ENCODE measurements at places on chromosomes 4 and X. TPM values are rescaled to one million over a fixed set of nuclear protein-coding genes. Genes with fewer than 3 reads are reported as not detected.
A peak's percentile ranks its signal among the peaks of the same experiment; 100 is the strongest.

DNA sequence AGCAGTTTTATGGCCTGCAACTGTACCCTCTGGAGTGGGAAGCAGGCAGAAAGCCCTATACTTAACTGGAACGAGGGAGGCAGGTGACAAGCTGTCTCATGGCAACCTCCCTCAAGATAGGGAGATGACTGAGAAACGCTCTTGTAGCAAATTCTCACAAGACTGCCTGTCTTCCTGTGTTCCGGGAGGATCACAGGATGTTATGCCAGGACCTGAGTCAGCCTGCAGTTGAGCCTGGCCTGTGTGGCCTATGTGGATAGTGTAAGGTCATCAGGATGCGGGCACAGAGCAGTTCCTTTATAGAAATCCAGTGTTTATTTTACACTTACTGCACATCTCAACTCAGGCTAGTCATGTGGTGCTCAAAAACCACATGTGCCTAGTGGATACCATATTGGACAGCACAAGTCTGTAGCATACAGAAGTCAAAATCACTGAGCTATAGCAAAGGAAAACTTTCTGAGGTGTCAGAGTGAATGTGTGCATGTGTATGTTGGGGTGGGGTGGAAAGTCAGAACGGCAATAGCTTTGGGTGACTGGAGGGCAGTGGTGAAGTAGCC lies 25.2 kb downstream of the TAF7L start:
- no peak for ATAC-seq

- ATAC-seq: peak; percentile 76
Measured at GRCh38 chrX:24839331-24839730, 145.6 kb downstream of the POLA1 start.

- no peak for ATAC-seq
Measured at GRCh38 chr4:122788935-122789334, 37.7 kb upstream of the FGF2 start.

GRCh38 chr4:61770456-61770855 lies 570.3 kb downstream of the ADGRL3 start:
- ATAC-seq: no peak

DNA sequence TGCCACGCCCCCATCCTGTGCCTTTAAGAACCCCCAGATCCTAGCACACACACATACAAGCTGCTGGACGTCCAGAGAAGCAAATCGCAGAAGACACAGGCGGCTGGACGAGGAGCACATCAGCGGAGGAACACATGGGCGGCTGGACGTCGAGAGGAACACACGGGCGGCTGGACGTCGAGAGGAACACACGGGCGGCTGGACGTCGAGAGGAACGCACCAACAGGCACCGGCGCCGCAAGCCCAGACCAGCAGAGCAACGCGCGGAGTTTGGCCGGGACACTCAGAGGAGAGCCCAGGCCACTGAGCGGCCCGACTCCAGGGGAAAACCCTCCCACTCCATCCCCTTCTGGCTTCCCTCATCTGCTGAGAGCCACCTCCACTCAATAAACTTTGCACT lies 17.2 kb downstream of the ZCCHC13 start:
- ATAC-seq: no peak

GRCh38 chrX:3545901-3546300 lies 167.5 kb downstream of the PRKX start:
- no peak for ATAC-seq

DNA sequence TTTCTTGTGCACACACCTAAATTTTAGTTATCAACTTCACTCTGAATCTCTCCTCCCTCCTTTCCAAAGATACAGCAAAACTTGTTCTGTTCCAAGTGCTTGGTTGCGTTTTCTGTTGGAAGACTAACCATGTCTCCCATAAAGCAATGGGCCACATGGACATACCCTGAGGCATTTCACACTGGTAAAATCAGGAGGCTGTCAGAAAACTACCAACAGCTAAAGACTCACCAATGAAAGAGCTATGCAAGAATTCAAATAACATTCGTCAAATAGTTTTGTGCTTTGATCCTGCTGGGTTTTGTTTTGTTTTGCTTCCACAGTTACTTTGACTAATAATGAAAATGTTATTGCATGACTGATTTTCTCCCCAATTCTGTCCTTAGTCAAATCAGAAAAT lies 46.0 kb downstream of the PHEX start:
- no peak for ATAC-seq

GRCh38 chr4:185846505-185847150 lies 34.6 kb upstream of the SORBS2 start:
- ATAC-seq: no peak

DNA sequence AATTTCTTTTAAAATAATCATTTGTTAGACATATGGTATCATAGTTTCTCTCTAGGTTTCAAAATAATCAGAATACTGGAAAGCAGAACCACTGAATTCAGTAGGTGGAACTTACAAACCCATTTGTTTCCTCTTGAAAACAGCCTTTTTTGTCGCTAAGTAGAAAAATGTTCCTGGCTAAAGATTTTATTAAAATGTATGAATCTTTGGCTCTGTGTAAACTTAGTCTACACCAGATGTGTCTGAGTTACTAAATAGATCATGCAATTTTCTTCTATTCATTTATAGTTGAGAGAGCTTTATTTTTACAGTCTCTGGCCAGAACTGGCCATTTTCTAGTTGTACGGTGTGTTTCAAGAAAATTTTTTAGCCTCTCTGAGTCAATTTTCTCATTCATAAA lies 1.0 kb downstream of the CYSLTR1 start:
- no peak for ATAC-seq

GRCh38 chr4:146495269-146495668 lies 26.5 kb downstream of the SLC10A7 start:
- ATAC-seq: no peak

GRCh38 chr4:85953651-85954018 lies 406.2 kb downstream of the MAPK10 start:
- ATAC-seq: peak; percentile 72

DNA sequence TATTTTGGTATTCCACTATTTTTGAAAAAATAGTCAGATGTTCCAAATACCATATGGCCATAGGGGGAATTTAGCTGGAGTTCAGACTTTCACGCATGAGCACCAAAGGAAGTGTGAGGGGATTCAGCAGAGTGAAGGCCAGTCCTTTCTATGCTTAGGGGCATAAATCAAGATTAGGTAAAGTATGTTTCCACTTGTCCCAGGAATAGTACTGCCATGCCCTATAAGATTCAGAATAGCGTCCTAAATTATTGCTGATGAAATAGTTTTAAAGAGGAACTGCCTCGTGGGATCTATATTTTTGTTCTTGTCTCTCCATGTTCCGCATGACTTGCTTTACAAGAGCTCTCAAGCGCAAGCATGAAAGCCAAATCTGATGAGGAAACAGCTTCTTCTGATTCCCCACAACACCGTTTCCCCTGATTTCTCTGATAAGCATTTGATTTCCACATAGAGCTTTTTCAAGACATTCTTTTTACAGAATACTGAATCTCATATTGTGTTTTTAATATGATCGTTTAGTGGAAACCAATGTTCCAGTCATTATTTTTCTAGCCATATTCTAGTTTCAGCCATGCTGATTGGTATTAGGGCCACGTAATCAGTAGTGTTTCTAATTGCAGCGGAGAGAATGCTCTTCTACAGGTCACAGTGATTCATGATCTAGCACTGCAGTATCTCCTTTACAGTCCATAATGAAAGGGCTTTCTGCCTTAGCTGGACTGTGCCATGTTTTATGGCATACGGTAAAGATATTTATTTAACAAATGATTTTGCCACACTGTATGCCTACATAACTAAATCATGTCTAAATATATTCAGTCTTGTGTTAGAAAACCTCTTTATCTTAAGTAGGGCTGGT lies 492.3 kb downstream of the CENPC start:
- no peak for ATAC-seq

DNA sequence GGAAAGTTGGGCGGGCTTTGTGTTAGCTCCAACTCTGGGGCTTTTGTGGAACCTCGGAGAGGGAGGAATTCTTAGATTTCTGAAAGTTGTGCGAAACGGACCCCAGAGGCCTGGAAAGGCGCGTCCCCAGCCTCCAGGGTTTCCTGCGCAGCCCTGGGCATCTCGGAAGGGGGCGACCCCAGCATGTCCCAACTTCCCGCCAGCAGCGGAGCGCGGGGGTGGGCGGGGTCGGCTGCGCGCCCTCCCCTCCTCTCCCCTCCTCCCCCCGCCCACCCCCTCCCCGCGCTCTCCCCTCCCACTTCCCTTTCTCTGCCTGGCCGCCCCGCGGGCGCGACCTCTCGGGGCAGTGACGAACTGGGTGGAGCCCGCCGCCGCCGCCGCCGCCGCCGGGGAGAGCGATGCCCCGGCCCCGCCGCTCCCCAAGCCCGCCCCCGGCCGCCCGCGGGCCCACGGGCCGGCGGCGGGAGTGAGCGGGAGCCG lies 16.8 kb downstream of the PTTG2 start:
- peak; percentile 87 for ATAC-seq

GRCh38 chr4:37648084-37648817 lies 37.9 kb downstream of the RELL1 start:
- peak; percentile 83 for ATAC-seq

DNA sequence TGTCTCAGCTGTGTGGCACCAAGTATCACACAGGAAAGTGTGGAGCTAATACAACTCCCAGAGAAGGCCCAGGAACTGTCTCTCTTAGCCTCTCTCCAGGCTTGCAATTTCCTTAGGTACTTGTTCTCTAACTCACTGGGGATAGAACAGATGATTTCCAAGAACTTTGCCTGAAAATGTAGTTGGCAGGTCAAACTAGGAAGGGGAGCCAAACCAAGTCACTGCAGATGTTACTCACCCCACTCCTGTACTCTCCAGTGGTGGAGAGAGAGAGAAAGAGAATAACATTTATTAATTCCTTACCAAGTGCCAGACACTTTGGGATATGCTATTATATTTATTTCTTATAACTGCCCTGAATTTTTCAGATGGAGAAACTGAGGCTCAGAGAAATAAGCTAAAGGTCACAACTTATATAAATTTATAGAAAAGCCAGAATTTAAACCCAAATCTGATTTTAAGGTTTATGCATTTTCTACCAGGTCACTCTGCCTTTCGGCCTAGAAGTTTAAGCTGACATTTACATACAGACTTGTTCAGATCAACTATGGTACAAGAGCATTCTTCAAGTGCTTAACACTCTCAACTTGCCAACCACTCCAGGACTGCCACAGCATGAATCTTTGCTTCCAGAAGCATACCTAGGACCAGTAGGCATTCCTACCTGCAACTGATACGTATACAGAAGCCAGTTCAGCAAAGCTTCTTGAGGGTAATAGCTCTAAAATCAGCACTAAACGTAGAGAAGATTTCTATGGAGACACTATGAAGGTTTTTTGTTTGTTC lies 248.6 kb upstream of the ETNPPL start:
- no peak for ATAC-seq

- ATAC-seq: no peak
Measured at GRCh38 chr4:114907568-114907967, 205.9 kb downstream of the NDST4 start.

DNA sequence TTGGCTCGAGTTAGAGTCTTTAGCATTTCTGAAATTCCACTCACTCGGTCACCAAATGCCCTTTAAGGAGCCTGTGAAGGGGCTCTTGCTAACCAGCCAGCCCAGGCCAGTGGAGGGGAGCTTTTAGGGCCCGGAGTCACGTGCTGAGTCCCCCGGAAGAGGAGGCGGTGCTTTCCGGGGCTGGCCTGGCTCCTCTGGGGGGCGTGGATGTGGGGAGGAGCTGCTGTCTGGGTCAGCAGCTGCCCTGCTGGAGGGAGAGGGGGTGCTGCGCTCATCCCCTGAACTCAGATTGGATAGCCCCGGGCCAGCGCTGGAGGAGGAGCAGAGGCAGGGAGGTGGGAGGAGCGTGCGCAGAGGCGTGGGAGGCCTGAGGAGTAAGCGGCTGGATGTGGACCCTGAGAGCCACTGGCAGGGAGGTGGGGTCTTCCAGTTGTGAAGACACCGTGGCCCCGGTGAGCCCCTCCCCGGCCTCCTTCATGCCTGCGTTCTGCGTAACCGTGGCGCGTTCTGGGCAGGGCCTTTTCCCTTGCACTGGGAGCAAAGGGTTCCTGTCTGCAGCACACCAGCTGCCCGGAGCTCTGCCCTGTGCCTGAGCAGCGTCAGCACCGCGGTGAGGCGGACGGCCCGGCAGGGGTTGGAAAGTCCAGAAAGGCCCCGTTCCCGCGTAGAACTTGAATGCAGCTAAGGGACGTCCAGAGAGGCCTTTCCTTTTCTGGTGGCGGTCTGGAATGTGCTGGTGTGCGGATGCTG lies 19.7 kb downstream of the MAEA start:
- ATAC-seq: peak; percentile 56

DNA sequence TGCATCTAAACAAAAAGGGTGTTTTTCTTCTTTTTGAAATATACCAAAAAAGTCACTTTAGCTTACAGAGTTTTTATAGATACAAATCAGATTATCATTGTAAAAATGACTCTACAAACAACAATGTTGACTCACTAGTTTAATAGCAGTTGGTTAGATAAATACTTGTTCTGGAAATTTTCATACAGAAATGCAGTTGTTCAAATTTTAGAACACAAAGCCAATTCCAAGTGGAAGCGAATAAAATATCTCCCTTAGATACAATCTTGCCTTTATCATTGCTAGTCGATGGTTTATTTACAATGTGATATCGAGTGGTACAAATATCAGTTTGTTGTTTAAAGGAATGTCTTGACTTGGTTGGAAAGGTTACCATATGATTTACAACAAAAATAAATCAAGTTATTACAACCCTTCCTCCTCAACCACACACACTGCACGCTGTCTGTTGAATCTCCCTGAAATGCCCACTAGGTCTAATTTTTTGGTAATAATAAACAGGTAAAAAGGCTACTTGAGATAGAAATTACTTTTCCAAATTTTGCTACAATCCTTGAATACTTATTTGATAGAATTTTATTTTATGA lies 114.8 kb downstream of the CDS1 start:
- ATAC-seq: no peak

- no peak for ATAC-seq
Measured at GRCh38 chr4:16593386-16593785, 305.1 kb downstream of the LDB2 start.

DNA sequence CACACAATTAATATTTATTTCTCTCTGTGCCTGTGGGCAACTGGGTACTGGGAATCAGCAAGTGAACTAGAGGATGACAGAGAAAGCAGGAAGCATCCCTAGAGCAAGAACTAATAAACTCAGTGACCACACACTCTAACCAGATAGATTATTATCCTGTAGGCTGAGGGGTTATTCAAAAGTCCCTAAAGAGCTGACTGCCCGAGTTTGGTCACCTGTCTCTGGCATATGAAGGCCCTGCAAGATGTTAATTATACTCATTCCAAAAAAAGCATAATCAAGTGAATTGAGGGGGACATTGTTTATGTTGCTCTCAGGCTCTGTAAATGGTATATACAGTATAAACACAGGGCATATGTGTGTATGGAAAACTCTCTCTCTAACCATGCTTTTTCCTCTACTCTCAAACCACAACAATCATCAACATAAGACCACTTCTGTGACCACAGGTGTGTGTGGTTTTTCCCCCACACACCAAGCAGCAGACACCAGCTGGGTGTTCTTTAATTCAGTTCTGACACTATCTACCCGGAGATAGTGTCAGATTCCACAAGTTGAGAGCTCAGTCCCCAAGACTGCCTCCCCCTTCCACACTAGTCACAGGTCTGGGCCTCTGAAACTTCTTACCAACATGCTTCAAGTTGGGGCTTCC lies 6.2 kb upstream of the HPSE start:
- no peak for ATAC-seq

GRCh38 chr4:98626350-98626749 lies 32.1 kb downstream of the TSPAN5 start:
- ATAC-seq: peak; percentile 79

Gene SLC2A9
- 21.5 TPM for total RNA-seq

Gene FAM9B
- total RNA-seq: not detected

Gene SPANXC
- not detected for total RNA-seq

Gene IDH3G
- total RNA-seq: 32.6 TPM

Gene IL15
- total RNA-seq: 1.9 TPM

Gene RAB39B
- total RNA-seq: not detected

Gene RPS6KA6
- 0.96 TPM for total RNA-seq

Measured in esophagus mucosa (tissue), 1 donor.